ENCODE measurements at places on chromosomes 3 and 15.

DNA sequence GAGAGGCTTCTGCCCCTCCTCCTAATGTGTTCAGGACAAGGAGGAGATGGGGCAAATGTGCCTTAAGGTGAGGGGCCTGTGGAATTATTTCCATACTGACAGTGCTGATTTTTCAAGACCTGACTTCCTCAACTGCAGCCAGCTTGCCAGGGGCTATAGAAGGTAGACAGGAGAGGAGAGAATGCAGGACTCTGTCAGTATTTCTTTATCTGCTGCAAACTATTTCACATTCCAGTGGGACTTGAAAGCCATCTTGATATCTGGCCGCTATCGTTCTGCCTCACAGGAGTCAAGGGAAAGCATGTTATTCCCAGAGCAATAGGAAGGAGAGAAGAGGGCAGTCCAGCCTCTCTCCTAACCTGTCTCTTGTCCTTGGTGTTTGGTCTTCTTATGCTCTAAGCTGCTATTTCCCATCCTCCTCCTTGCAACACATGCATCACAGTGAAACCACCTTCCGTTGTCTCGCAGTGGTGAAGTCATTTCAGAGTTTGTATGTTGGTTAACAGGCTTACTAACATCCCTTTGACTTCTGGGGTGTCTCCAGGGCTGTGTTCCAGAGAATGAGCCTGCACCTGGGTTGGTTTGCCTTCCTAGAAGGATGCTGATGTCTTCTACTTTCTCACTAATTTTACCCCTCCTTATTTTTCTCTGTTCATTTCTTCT lies 95.1 kb upstream of the MRPS22 start:
- DNase-seq: no peak

GRCh38 chr3:23739536-23739935 lies 66.2 kb upstream of the UBE2E1 start:
- DNase-seq: peak; percentile 69

GRCh38 chr3:3101660-3102458 lies 8.3 kb downstream of the IL5RA start:
- no peak for DNase-seq

DNA sequence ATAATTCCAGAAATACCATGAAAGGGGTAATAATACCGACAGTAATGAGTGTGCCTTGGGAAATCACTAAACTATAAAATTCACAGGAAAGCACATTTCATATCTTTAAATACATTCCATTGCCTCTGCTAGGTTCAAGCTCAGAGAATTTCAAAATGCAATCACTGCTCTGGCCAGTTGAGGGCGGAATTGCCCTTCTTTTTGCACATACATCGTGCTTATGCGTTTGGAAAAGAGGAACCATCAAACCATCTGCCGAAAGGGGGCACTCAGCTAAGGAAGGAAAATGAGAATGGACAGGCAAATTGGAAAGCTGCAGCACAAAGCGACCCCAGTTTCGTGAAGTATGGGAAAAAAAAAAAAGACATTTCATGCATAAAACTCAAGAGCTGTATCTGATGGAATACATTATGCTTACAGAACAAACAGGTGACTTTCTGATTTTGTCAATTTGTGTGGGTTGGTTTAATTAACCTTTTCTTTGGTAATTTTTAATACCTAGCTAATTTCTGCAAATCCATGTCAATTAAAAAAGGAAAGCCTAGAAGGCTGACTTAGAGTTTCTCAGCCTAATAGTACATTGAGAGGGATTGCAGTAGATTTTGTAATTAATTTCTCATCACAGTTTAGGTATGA lies 61.4 kb downstream of the TUSC7 start:
- peak; percentile 80 for DNase-seq

DNA sequence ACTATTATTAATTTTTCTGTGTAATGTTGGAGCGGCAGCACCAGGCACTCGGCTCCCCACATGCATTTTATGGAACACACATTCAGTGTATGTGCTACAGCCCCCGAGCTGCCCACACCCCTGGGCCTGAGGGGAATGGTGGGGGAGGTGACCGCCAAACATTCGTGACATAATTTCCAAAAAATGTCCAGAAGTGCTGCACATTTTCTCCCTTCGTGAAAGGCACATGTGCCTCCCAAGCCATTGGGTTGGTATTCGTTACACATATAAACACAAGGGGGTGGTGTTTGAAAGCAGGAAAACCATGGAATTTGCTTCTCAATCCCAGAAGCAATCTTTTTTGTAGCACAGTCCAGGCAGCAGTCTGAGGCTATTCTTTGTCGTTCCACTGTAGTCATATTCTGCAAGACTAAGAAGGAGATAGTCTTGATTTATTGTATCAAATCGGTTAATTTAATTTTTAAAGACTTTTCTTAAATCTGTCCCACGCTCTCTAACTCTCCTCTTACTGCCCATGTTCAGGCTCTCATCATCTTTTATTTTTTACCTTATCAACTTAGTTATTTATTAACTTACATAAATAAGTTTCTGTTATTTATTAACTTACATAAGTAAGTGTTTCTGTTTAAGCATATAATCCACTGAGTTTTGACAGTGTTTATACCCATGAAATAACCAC lies 39.2 kb upstream of the POLR2M start:
- peak; percentile 70 for DNase-seq

- DNase-seq: no peak
These were observed 46.5 kb downstream of the EXOG start for GRCh38 chr3:38542401-38543298.

GRCh38 chr3:58564456-58565160 lies 12.6 kb downstream of the FAM107A start:
- peak; percentile 75 for DNase-seq

- peak; percentile 95 for DNase-seq
These were observed 292.9 kb downstream of the ZIC4 start for GRCh38 chr3:147113293-147114044.

GRCh38 chr3:99641480-99641879 lies 3.1 kb downstream of the COL8A1 start:
- DNase-seq: no peak

DNA sequence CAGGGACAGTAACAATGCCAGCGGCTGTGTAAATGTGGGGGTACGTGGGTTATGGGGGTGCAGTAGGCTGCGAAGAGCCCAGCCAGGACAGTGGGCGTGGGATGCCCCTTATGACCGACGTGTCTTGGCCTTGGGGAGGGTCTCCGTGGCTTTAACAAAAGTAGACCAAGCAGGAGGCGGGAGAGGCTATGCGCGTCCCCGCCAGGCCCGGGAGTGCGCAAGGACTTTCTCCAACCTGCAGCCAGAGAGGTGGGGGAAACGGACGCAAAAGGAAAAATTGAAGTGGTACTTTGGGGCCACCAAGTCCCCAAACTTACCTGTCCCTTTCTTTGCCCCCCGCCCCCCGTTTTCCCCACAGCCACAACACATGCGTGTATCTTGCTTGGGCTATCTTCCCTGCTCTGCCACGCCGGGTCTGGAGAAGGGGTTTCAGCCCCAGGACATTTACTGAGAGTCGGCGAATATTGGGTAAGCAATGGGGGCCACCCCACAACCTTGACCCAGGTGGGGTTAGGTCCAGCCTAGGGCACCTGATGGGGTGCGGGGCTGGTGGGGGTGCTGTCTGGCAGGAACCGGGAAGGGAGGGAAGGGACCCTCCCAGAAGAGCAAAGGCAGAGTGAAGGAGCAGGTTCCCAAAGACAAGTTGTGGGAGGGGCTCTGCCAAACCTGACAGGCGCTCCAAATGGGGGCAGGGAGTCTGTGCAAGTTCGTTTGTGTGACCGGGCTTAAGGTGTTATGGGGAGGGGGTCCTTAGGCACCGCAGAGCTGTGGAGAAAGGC lies 652 bp downstream of the ISLR2 start:
- DNase-seq: no peak

- DNase-seq: no peak
These were observed 640.6 kb upstream of the DPPA4 start for GRCh38 chr3:109977897-109978296.

- no peak for DNase-seq
These were observed 4.5 kb downstream of the INKA1 start for GRCh38 chr3:49807431-49808114.

- DNase-seq: peak; percentile 44
These were observed 15.8 kb upstream of the RARB start for GRCh38 chr3:25412269-25412668.

DNA sequence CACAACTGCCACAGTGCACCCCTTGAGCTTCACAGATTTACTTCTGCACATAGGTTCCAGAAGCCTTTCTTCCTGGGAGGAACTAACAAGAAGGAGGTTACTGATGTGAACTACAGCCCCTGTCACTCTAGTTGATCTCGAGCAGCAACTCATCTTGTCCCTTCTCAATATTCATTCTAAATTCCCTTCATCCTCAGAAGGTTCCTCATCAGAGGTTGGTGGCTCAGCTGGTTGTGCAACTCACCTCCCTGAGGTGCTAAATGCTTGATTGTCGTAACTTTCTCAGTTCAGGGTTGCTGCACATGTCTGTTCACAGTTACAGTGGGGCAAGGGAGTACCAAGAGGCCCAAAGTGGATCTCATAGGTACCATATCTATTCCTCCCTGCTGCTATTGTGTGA lies 5.7 kb upstream of the A4GNT start:
- DNase-seq: no peak

DNA sequence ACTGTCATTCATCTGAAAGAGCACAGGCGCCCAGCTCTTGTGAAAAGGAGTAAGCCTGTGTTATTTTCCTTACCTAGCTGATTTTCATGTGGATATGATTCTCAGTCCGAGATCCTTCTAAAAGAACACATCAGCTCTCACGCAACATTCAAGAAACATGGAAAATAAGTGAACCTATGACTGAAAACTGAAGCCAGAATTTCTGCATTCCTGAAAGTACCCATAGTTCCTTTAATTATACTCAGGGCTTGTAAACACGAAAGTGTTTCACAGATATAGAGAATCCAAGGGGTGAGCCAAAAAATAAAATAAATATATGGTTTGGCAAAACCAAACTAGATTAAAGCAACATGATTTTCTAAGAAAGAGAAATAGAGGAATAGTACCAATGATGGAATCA lies 100.8 kb upstream of the CHMP2B start:
- no peak for DNase-seq

DNA sequence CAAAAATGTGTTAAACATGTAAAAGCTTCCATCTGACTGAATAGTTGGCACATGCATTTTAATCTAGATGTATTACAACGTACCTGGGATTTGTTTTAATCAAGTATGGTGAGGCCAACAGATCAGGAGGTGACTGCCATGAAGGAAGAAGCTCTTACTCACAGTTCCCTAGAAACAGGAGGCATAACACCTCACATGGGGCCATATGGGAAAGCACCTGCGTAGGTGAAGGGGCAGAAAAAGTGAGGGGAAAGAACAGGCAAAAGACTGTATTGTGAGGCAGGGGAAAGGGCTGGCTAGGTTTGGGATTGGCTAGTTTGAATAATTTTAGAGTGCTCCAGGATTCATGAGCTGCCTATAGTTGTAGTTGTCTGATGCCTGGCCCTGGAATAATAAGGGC lies 9.6 kb downstream of the SQOR start:
- no peak for DNase-seq

- DNase-seq: peak; percentile 9
These were observed 37.1 kb downstream of the SEC22C start for GRCh38 chr3:42544492-42545283.

DNA sequence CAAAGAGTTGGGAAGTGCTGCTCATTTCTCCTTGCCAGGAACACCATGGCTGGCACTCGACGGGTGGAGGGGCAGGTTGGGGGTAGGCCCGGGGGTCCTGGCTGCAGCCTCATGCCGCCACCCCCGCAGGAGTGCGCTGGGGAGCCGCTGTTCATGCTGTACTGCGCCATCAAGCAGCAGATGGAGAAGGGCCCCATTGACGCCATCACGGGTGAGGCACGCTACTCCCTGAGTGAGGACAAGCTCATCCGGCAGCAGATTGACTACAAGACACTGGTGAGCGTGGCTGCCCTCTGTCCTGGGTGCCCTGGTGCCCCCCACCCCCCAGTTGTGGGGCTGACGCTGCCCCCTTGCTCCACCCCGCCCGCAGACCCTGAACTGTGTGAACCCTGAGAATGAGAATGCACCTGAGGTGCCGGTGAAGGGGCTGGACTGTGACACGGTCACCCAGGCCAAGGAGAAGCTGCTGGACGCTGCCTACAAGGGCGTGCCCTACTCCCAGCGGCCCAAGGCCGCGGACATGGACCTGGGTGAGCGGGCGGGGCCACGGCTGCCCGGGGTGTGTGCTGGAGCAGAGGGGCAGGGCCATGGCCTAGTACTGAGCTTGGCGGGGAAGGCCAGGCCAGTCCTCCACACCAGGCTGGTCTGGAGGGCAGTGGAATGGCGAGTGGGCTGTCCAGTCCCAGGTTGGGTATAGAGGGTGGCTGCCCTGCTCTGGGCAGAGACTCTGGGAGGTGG lies 45.1 kb downstream of the PLXNA1 start:
- no peak for DNase-seq

DNA sequence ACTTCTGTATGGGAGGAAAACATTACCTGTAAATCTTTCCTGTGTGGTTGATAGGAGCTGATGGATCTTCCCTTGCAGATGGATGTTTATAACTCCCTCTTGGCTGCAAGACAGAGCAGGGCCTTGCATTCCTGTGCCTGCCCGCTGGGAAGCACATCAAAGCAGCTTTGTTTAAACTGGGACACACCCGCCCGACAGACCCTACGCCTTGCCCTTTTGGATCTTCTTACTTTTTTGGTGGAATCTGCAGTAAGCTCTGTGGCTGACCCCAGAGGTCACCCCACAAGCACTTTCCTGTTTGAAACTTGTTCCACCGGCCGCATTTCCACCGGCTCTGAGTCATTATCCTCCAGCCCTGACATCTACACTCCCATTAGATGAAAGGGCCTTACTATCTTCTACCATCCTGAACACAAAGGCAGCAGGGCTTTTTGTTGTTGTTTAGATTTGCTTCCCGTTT lies 244.1 kb upstream of the STT3B start:
- peak; percentile 88 for DNase-seq

DNA sequence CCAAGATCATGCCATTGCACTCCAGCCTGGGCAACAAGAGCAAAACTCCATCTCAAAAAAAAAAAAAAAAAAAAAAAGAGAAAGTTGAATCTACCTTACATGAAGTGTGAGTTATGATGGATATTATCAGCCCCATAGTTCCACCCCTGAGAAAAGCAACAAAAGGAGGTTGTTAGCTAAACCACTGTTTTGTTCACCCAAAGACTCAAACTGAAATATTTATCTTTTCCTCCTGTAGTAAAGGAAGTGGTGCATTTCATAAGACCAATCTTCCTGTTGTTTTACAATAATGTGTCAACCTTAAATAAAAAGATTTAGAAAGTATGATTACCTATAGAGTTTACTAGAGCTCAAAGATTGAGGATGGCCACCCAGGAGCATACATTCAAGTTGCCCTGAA lies 18.7 kb upstream of the TRMT10C start:
- DNase-seq: no peak

GRCh38 chr3:110667216-110667615 lies 404.4 kb upstream of the NECTIN3 start:
- DNase-seq: no peak

- peak; percentile 43 for DNase-seq
These were observed 97.9 kb upstream of the NANOGP8 start for GRCh38 chr15:35182841-35183479.

- no peak for DNase-seq
These were observed 44.2 kb upstream of the PLXNA1 start for GRCh38 chr3:126938520-126939337.

- no peak for DNase-seq
These were observed 18.9 kb upstream of the ATP2B2 start for GRCh38 chr3:10524270-10524669.

All from astrocyte of the spinal cord (primary cell).